ENCODE measurements at places on chromosomes 4 and X. TPM values are rescaled to one million over a fixed set of nuclear protein-coding genes. Genes with fewer than 3 reads are reported as not detected.

DNA sequence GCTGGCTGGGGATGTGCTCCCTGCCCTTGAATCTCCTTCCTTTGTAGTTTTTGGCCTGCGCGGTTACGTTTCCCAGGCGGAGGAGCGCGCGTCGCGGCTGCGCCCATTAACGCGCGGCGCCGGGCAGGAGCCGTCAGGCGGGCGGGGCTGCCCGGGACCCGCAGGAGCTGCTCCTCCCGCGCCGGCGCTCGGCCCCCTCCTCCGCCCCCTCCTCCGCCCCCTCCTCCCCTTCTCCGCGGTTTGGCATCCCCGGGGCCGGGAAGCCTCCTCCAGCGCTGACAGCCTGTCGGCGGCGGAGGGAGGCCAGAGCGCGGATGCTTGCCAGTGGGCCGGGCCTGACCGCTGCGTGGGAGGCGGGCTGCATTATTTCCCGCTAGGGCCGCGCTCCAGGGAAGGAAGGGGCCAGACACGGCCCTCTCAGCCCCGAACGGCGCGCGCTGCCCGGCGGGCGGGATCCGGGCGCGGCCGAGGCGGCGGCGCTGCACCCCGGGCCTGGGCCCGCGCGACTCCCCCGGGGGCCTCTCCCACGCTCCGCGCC is at the start of gene DCLK2:
TSS of gene DCLK2 (plus strand) at position 405 of the 538 bp plus-strand sequence. CDS start 583 bp downstream, outside the sequence.
- no peak within 1 kb of the TSS for H3K27ac ChIP-seq

Gene TRIM75
- total RNA-seq, result not detected

Gene NOX1
- total RNA-seq, result not detected

DNA sequence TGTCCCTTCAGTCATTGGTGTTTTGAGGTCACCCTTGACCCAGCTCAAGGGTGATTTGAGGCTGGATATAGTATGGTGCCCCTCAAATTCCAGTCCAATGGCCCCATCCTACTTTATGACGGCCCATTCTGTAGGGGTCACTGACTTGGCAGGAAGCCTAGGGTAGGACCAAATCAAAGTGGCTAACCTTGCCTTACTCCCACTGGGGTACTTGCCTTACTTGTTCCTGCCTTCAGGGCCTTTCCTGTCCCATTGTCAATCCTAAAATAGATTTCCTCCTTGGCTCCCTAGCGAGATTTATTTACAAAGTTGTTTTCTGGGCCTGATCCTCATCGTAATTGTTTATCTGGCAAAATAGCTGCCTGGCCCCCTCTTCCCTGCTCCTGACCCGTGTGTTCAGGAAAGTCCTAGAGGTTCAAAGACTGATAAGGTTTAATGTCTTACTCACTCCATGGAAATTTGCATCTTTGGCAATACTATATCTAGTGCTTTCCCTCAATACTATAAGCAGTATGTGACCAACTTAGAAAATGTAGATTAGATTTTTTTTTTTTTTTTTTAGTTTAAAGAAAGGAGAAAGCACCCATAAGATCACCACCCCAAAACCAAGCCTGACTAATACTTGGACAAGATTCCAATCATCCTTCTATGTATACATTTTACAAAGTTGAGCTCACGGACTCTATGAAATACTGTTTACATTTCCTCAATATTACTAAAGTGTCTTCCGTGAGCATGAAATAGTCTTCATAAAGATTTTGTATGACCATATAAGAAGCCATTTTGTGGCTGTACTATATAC is 44.8 kb downstream of the MSN start:
- no peaks in the 10 kb centered on the region for H3K27me3 ChIP-seq
- peaks cover 32% of the 10 kb centered on the region for H3K4me1 ChIP-seq
- no peak for DNase-seq

DNA sequence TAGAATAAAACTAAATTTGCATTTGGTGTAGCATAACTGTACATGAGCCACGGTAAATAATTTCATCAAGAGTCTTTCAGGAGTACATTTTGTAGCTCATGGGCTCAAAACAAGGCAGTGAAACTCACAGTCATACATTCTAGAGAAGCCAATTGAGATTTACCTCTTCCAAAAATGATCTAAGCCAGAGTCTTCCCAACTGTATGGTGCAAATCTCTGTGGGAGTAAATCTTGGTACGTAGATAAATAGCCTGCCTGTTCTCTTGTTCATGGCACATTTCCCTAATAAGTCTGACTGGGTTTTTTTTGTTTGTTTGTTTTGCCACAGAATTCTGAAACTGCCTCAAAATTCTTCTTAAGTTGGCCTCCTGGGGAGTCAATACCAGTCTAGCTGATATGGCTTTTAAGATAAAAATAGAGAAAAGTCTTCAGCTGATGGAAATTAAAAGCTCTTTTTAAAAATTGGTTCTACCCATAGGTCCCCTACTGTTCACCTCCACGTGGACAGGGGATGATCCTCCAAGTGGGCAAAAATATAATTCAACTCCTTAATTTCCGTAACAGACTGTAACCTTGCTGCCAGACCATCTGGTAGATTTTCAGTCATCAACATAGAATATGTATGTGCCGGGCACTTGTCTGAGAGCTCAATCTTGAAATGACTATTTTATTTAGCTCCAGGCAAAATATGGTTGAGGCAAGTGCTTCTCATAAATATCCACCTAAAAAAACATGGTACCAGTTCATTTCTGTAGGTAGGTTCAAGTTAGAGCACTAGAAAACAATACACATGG is 365.4 kb downstream of the PDHA2 start:
- DNase-seq, result no peak
- H3K4me1 ChIP-seq, result no peaks in the 10 kb centered on the region
- H3K36me3 ChIP-seq, result no peaks in the 10 kb centered on the region
- no peaks in the 10 kb centered on the region for H3K27me3 ChIP-seq
- no peak overlapping the region for H3K4me3 ChIP-seq

- DNase-seq, result no peak
- H3K36me3 ChIP-seq, result no peaks in the 10 kb centered on the region
- no peaks in the 10 kb centered on the region for H3K27me3 ChIP-seq
- H3K27ac ChIP-seq, result no peak overlapping the region
- no peaks in the 10 kb centered on the region for H3K4me1 ChIP-seq
Observed at GRCh38 chr4:147312376-147313046, 168.4 kb upstream of the EDNRA start.

Data from activated CD4-positive, alpha-beta T cell treated with anti-CD3 and anti-CD28 coated beads, Interleukin-2, amount 10 ng/mL, durations not matched to agents 24 days and 14 days (primary cell).